ENCODE measurements at places on chromosomes 1 and 21.

GRCh38 chr1:184101141-184101540 lies 49.6 kb downstream of the TSEN15 start:
- DNase-seq = peak; percentile 50

DNA sequence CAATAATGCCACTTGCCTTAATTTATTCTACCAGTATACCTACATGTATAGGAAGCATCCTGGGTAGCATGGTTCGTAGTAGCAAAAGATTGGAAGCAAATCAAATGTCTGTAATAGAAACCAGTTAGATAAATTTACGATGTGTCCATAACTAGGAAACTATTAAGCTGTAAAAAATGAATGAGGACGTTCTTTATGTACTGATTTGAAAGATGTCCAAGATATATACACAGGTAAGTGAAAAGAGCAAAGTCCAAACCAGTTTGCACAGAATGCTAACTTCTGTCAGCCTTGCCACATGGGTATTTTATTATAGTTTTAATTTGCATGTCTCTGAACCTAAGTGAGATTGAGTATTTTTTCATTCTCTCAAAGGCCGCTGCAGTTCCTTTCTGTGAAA lies 251.8 kb upstream of the IRF2BP2 start:
- no peak for DNase-seq

DNA sequence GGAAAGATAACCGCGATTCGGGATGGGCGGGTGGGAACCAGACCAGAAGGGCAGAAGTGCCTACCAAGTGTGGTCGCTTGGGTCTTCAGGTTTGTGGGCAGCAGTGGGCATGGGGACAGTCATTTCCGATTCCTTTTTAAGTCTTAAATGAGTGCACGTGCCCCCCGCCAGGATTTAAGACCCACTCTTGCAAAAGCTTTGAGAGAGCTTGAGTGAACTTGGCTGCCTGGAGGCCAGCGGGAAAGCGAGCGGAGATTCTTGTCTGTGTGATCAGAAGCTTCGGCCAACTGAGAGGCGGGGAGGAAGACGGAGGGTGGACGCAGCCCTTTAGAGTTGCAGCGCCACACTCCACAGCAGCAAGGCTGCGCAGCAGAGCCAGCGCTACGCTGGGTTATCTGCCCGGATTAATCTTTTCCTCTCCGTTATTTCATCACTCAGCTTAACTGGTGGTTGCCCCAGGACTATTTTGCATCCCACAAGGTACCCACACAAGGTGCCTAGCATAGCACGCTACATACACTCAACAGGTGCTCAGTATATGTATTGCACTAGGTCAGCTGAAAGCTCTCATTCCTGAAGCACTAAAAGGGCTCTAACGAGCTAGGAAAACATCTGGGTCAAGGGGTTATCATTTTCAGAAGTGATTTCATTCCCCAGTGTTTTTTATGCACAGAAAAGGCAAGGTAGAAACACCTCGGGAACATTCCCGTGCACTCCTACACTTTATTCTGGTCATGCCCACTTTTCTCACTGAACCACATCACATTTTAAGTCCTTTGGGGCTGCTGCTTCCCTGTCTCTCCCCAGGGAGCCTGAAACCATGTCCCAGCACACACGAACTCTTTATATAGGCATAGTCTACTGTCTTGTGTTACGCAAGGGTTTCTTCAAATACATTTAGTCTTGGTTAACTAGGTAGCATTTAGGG lies 1.5 kb upstream of the BATF3 start:
- peak; percentile 32 for DNase-seq

DNA sequence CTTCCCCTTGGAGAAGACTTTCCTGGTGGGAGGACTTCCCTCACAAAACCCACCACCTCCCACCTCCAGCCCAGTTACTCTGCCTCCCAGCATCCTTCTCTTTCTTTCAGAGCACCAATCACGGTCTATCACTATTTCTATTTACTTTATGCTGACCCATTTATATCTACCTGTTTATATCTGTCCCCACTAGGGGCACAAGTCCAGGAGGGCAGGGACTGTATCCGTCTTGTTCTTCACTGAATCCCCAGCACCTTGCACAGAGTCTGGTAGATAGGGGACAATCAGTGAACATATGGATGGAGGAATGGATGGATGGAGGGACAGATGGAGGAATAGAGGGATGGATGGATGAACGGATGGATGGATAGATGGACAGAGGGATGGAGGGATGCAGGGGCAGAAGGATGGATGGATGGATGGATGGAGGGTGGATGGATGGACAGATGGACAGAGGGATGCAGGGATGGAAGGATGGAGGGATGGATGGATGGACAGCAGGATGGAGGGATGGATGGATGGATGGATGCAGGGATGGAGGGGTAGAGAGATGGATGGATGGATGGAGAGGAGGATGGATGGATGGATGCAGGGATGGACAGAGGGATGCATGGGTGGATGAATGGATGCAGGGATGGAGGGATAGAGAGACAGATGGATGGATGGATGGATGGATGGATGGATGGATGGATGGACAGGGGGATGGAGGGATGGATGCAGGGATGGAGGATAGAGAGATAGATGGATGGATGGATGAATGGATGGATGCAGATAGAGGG lies 5.5 kb downstream of the C1QB start:
- DNase-seq = no peak

- DNase-seq = no peak
Measured at GRCh38 chr21:46633566-46633965, 1.9 kb upstream of the PRMT2 start.

- peak; percentile 64 for DNase-seq
Measured at GRCh38 chr1:6603915-6604558, 1.4 kb upstream of the KLHL21 start.

GRCh38 chr1:235213752-235214151 lies 52.7 kb upstream of the RBM34 start:
- no peak for DNase-seq

- DNase-seq = peak; percentile 51
Measured at GRCh38 chr1:230906226-230906625, 37.9 kb upstream of the C1orf198 start.

DNA sequence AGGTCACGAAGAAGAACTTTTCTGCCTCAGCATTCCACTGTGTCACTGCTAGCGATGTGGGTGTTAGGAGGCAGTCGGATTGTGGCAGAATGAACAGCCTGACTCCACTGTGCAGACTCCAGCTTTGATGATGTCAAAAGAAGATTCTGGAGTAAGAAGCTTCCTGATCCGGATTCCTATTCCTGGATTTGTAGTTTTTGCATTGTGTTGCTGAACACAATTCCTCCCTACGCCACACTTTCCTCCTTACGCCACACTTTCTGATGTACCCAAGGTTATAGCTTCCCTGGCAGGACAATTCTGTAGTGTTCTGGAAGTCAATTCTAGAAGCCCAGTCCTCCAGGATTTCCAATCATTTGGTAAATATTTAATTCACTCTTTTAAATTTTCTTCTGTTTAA lies 665.2 kb upstream of the ADGRL2 start:
- DNase-seq = no peak

- DNase-seq = no peak
Measured at GRCh38 chr1:181121498-181121897, 33.0 kb downstream of the IER5 start.

- DNase-seq = peak; percentile 98
Measured at GRCh38 chr1:91450260-91450659, 45.6 kb upstream of the HFM1 start.

DNA sequence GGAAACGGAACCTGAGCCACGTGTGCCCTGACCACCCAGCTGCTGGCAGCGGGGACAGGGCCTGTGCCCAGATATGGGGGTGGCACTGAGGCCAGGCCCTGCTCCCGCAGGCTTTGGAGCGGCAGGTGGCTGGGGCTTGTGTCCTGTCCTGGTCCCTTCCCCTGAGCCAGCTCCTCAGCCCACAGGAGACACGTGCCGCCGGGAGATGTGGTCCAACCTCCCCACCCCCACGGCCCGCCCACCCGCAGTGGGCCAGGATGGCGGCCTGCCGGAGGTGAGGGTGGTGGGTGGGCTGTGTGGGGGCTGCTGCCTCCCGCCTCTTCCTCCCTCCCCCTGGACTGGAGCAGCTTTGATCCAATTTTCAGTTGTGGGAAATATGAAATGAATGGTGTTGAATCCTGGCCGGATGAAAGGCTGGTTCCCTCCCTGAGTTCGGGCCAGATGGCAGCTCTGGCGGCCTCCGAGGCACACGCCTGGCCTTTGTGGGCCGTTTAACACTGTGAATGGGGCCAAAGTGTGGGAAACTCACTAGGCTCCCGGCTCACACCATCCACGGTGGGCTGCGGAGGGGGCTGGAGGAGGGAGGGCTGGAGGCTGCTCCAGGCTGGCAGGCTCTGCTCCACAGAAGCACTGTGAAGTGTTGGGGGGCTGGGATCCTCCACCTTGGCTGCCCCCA lies 2.6 kb upstream of the HES5 start:
- DNase-seq = no peak

- DNase-seq = no peak
Measured at GRCh38 chr21:33403128-33403785, at the start of gene IFNGR2. Gene IFNGR2, plus strand, starts transcription at chr21:33403413. Its CDS starts 131 bp downstream, at chr21:33403544.

GRCh38 chr21:26130249-26130881 lies 40.2 kb downstream of the APP start:
- DNase-seq = no peak

DNA sequence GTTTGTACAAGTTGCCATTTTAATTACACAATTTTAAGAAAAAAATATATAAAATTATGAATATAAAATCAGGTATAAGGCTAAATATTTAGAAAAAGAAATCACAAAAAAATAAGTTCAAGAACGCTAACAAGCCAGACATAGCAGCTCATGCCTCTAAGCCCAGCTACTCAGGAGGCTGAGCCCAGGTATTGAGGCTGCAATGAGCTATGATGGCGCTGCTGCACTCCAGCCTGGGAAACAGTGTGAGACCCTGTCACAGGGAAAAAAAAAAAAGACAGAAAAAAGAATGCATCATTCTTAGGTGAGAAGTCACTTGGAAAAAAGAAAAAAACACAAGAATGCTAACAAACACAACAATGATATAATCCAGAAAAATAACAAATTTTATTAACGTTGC lies 112.3 kb upstream of the PRDX6 start:
- no peak for DNase-seq

- peak; percentile 45 for DNase-seq
Measured at GRCh38 chr1:150548632-150549495, at the start of gene ADAMTSL4. Gene ADAMTSL4, plus strand, starts transcription at chr1:150549408. Its CDS starts 2,881 bp downstream, at chr1:150552289.

- DNase-seq = no peak
Measured at GRCh38 chr1:90308421-90308820, 313.5 kb downstream of the ZNF326 start.

DNA sequence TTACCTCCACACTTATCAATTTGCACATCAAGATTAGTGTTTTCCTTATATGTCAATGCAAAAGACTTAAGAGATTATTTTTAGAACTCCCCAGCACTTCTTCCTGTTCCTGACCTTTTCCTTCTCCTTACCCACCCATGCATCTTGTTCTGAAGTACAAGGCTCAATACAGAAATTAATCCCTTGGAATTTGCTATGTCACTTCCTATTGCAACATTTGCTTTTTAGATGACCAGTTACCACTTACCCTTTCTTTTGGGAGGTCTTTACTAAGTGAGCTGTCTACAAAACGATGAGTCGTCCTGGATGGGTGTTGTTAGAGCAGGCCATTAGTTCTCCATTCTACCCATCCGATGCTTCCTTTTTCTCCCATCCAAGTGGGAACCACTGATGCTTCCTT lies 221.2 kb downstream of the FMN2 start:
- DNase-seq = peak; percentile 86

DNA sequence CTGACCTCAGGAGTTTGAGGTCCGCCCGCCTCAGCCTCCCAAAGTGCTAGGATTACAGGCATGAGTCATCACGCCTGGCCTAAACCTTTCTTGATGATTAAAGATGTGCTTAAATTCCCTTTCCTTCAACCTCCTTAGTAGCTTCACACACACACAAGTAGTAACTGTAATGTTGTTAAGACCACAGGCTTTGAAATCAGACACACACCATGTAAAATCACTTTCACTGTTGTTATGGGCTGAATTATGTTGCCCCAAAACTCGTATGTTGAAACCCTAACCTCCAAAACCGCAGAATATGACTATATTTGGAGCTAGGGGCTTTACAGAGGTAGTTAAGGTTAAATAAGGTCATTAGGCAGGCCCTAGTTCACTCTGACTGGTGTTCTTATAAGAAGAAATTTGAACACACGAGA lies 180.2 kb downstream of the NR5A2 start:
- DNase-seq = no peak

DNA sequence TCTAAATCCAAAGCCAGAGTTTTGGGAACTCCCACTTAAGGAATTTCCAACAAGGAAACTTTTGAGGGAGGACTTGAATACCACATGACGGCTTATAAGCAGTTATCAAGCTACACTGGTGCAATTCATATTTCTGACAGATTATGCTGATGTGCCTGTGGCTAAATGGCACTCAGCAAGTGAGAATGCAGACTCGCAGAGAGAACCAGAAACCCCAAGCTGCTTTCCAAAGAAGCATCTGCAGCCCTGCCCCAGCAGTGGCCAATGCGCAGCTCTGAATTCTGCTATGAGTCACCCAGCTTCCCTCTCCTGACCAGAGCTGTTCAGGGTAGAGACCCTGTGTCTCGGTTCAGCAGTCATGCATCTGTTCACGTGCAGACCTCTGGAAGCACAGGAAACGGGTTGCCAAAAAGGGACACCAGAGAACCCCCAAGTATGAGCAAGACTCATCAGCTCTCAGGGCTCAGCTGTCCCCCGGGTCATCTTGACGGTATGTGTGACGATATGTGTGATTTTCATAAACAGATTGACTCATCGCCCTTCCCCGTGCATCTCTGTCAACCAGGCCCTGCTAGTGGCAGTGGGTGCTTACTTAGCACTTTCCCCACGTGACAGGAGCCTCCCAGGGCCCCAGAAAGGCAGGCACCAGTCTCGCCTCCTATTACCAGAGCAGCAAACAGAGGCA lies 76.3 kb downstream of the ITPKB start:
- peak; percentile 100 for DNase-seq

DNA sequence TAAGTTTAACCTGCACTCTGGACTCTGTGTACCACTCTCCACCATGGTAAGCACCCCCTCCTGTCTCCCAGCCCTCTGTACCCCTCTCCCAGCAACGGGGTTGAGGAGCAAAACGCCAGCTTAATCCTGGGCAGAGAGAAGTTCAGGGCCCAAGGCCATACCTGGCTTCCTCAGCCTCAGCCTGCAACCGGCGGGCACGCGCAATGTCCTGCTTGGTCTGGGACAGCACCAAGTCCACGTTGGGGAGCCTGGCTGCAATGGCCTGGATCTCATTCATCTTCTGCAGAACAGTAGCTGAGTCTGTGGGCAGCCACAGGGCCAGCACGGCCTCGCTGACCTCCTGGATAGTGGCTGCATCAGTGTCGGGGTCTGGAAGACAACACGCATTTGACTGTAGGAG lies 33.9 kb downstream of the LAMB3 start:
- DNase-seq = no peak

GRCh38 chr1:9723068-9723805 lies 71.7 kb downstream of the PIK3CD start:
- no peak for DNase-seq

DNA sequence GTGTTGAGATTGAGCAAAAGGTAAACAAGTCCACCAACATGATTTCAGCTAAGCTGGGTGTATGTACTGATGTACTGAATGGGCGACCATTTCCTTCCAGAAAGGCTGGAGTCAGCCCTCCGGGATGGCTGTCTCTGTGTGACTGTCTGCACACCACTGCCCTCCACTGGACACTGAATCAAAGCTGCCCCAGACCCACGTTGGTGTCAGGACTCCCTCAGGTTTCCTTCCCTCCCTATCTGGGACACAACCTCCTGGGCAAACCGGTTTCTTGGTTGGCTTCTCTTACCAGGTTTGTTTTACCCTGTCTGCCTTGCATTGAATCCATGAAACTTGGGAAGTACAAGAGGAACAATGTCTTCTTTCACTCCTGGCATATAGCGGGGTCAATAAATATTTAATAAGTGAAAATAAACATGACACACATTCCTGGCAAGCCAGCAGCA lies 5.3 kb upstream of the SRP9 start:
- DNase-seq = peak; percentile 77
